Activated CD8-positive, alpha-beta memory T cell treated with anti-CD3 and anti-CD28 coated beads for 1 hour (primary cell): ENCODE measurements at places on chromosomes 4 and X.

DNA sequence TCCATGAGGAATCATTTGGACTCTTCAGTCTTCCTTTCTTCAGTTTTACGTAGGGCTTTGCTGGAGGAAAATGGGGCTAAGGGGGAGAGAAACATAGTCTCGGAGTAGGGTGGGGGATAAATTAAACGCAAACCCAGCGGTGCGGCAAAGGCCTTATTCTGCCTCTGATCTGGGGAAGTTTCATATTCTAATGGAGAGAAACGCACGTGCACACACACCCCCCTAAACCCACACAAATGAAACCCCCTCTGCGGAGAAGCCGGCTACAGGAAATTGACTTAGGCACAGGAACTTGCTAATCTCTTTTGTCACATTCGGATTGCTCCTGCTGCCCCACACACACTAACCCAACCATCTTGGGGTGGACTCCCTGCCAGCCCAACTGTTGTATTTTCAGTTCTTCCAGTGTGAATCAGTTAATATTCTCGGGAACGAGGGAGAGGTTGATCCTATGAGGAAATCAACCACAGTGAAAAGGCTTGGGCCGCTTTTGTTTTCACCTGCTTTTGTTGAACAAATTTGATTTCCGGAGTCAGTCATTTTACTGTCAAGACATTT, at the start of gene RHOH:
Gene RHOH, plus strand, starts transcription at position 308 of the 558 bp plus-strand sequence. CDS start 46,356 bp downstream, outside the sequence.
- DNase-seq, result peak; percentile 43

DNA sequence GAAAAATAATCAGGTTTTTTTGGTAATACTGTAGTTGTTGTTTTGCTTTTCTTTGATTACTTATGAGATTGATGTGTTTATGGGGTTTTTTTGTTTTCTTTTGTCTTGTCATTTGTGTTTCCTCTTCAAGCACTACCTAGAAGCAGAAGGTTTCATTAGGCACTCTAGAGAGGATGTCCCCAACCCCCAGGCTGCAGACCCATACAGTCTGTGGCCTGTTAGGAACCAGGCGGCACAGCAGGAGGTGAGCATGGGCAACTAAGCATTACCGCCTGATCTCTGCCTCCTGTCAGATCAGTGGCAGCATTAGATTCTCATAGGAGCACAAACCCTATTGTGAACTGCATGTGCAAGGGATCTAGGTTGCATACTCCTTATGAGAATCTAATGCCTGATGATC, 22.9 kb upstream of the NOCT start:
- DNase-seq, result no peak

GRCh38 chrX:20715176-20715575, 448.5 kb upstream of the RPS6KA3 start:
- no peak for DNase-seq

DNA sequence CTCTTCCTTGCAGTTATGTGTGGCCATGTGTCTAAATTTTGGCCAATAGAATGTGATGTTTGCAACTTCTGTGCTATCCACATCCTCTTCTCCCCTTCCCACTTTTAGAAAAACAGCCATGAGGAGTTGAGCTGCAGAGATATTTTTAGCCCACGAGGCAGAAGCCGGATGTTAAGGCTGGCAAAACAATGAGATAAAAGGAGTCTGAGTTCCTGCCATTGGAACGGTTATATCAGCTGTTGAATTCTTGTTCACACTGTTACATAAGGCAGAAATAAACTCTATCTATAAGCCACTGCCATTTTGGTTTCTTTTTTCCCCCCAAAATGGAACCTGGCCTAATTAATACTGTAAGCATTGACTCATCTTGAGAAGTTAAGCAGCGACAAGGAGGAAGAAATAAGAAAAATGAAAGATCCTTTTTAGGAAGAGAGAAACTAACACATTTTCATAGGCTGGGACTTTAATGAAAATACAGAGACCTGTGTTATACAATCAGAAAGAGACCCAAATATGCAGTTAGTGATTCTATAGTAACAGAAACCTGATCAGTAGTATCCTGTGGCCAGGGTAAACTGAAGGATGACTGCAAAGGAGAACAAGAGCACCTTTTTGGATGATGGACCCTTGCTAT, 200.5 kb downstream of the INPP4B start:
- DNase-seq, result no peak

- DNase-seq, result no peak
Observed at GRCh38 chrX:107576841-107577240, 51.5 kb upstream of the PRPS1 start.
